Lung (tissue), 17 donors: ENCODE measurements at places on chromosomes 5 and 9.

- DNase-seq: peak; percentile 99
Observed at GRCh38 chr5:115625579-115626444, at the start of gene TMED7. TSS of gene TMED7 (minus strand) at chr5:115626036. CDS start at chr5:115625792, 244 bp downstream.

- DNase-seq: peak; percentile 59
Observed at GRCh38 chr5:81948349-81948748, 23.5 kb upstream of the ATG10 start.

DNA sequence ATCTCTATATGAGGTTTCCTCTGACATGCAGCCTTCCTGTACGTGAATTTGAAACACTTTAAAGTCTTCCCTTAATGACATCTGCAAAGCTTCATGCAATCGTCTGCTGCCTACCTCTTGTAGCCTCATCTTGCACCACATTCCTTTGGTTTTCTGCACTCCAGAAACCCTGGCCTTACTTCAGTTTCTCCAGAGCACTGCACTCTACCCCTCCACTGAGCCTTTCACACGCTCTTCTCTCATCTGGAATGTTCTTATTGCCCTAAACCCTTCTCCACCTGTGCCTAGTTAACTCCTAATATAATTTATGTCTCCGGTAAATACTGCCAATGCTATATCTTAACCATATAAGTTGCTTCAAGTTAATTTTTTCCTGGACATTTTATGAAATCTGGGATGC, 168.8 kb upstream of the SLC27A6 start:
- DNase-seq: no peak

DNA sequence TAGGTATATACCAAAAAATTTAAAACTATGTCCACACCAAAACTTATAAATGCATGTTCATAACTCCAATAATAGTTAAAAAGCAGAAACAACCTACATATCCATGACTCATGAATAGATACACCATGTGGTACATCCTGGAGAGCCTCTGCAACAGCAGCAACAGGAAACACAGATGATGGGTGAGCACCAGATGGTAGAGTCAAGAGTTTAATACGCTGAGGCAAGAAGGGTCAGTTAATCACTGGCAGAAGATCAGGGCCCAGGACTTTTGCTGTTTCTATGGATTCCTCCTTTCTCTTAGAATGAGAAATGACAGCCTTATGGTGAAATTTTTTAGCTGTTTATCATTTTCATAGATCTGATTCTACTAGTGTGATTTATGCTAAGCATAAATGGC, 351.8 kb upstream of the ADAMTSL1 start:
- DNase-seq: no peak

- DNase-seq: no peak
Observed at GRCh38 chr9:137602661-137603060, 2.8 kb upstream of the ARRDC1 start.

DNA sequence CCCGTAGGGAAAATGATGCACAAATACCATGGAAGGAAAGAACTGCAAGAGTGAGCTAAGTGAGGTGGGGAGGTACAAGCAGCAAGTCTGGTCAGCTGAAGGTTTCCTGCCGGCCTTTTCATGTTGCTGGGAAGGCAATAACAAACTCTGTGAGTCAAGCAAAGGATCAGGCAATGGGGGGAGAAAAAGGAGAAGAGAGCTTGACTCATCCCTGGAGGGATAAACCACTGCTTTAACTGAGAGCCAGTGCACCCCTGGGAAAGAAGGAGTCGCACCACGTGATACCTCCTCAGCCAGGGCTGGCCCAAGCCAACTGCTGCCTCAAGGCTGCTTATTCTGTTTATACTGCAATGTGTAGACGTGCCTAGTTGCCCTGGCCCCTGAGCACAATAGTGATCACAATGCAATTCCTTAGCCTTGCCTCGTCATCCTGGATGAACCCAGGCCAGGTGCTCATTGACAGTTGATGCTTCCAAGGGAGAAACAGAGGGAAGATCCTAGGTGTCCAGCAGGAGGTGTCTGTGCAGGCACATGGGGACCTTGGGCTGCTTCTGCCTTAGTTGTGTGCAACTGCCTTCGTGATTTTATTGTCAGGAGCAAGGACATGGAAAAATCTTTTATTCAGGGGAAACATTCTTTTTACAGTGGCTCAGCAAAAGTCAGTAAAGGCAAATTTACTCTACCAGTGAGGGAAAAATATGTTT, 203.0 kb upstream of the TUT7 start:
- DNase-seq: no peak

GRCh38 chr5:64161420-64161819, 4.2 kb upstream of the RNF180 start:
- no peak for DNase-seq

- DNase-seq: no peak
Observed at GRCh38 chr5:124602925-124603650, 143.4 kb downstream of the ZNF608 start.

GRCh38 chr5:64628901-64629300, 61.4 kb upstream of the SHISAL2B start:
- DNase-seq: no peak

- DNase-seq: peak; percentile 52
Observed at GRCh38 chr9:127838375-127839078, 15.9 kb downstream of the ENG start.

- DNase-seq: no peak
Observed at GRCh38 chr5:75620184-75620959, 9.1 kb downstream of the ANKDD1B start.

DNA sequence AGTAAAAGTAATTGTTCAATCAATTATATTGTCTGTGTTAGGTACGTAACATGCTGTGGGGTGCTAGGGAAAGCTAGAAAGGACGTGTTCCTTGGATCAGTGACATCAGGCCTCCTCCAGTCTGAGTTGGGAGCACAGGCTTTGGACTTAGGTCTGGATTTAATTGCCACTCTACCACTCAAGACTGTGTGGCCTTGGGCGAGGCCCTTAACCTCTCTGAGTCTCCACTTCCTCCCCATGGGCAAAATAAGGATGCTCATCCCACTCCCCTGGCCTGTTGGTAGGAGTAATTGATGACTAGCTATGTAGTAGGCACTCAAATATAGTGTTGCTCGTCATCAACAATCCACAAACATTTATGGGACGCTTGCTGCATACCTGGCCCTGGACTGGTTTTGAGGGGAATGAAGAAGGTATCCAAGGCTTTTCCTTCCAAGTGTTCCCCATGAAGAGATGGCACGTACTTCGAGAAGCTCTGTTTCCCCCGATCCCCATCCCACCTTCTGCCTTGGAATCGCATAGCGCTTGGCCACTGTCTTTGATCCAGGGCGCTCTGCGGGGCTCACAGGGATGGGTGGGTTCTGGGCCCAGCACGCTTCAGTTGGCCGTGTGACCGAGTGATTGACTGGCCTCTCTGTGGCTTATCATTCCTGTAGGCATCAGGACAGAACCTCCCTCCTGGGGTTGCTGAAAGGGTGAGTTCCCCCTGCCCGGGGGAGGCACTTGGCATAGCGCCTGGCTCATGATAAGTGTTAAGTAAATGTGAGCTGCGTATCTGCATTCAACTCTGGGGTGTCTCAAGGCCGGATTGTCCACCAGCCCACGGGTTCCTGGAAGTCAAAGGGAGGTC, 8.1 kb downstream of the FGF18 start:
- DNase-seq: peak; percentile 62

GRCh38 chr9:129145841-129146292, 32.2 kb downstream of the IER5L start:
- DNase-seq: peak; percentile 81

GRCh38 chr9:34576597-34577399, 12.7 kb downstream of the CNTFR start:
- DNase-seq: no peak

- no peak for DNase-seq
Observed at GRCh38 chr9:70566751-70567150, 152.3 kb upstream of the KLF9 start.

DNA sequence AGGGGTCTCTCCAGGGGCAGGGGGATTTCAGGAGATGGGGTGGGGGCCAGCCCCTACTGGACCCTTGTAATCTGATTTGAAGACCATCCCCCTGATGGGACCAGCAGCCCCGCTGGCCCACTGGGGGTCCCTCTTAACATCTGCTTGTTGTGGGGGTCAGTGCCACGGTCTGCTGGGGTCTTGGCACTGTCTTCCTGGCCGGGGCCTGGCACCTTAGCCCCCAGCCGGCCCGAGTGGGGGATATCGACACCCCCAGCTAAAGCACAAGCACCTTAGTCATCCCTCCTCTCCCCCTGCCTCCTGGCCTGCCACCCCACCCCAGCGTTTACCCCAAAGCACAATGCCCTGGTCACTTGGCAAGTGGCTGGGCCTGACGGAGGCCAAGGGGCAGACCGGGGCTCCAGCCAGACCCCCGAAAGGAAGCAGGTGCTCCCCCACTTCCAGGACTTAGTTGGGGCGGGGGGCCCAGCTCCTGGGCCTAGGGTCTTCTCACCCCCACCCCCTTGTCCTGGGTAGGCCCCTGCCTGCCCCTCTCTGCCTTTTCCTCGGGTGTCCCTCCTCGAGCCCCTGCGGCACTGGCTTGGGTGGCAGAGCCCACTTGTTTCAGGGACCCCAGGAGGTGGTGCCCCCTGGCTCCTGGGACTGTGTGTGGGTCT, 1.4 kb upstream of the NFX1 start:
- peak; percentile 11 for DNase-seq

GRCh38 chr5:65440456-65440855, 41.3 kb downstream of the ADAMTS6 start:
- no peak for DNase-seq
